Naive thymus-derived CD4-positive, alpha-beta T cell (primary cell): ENCODE measurements at places on chromosomes 11 and 22. TPM values are rescaled to one million over a fixed set of nuclear protein-coding genes. Genes with fewer than 3 reads are reported as not detected.

The DDTL gene
- total RNA-seq, result 5.7 and 7.0 TPM in 2 replicates

DNA sequence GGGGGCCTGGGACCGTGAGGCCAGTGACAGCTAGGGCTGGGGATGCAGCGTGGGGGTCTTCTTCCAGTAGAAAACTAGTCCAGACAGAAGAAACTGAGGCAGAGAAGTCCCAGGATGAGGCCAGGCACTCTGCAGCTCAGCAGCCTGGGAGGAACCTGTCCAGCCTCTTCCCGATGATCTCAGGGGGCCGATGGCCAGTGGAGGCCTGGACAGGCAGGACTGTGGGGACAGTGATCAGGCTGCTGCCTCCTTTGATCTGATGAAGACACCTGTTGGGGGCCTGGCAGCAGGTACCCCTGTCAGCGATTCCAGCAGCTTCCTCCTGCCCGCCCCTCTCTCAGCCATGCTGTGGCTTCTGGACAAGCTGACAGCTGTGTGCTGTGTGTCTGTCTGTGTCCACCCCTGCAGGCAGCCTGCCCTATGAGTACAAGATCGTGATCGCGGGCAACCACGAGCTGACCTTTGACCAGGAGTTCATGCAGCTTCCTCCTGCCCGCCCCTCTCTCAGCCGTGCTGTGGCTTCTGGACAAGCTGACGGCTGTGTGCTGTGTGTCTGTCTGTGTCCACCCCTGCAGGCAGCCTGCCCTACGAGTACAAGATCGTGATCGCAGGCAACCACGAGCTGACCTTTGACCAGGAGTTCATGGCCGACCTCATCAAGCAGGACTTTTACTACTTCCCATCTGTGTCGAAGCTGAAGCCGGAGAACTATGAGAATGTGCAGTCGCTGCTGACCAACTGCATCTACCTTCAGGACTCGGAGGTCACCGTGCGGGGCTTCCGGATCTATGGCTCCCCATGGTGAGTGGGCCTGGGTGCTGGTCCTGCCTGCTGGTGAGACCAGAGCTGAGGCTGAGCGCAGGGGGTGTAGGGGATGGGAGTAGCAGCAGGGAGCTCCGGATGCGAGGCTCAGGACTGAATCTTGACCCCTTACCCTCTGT lies 62.6 kb downstream of the MPPED1 start:
- DNase-seq, result no peak

DNA sequence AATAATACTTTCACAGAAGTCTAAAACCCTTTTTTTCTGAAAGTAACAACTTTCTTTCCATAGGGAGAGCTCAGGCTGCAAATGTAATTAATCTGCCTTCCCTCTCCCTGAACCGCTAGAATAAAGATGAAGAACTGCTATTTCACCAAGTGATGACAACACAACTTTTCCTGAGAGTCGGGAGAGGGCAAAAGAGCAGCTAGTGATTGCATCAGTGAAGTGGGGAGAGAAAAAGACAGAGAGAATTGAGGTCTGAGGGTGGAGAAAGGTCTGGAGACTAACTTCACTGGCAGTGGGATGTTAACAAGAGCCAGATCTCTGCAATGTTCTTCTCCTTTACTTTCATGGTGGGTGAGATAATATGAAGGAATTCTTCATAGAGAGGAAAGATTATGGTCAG lies 10.9 kb upstream of the MPEG1 start:
- DNase-seq, result no peak

DNA sequence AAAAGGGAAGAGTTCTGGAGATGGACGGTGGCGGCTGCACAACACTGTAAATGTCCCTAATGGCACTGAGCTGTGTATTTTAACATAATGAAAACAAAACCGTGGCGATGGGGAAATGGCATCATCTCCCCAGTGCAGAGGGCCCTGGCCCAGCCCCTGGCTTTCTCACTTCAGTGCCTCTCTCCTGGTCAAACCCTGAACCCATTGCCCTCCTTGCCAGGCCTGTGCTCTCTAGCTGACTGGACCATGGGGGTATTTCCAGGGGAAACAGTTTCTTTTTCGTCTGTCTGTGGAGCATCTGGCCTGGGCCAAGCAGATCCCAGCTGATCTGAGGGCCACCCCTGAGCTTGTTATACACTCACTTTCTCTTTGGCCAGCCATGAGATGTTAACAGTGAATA lies 17.4 kb upstream of the NAP1L4 start:
- DNase-seq, result no peak

DNA sequence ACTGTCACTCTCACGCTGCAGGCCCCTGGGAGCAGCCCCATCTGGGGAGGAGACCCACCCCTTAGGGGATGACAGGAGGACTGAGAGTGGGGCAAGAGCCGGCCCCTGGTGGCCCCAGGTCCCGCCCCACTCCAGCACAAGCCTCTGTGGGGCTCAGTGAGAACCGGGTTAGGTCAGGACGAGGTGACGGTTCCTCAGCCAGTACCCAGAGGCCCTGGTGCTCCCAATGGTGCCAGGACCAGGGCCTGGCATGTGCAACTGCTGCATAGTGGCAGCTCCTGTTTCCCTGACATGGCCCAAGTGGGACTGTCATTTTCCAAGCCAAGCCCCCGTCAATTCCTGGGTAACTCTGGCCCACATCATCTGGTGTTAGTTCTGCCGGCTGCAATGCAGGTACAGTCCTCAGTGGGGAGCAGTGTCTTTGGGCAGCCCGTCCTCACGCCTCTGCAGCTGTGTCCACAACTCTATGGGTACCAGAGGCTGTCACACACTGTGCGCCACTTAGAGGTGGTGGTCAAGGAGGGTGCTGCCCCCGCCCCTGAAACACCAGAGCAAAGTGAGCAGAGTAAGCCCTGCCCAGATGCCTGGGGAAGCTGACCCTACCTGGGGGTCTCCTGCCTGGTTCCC lies 15.9 kb downstream of the CHID1 start:
- no peak for DNase-seq

- DNase-seq, result no peak
These were observed 11.6 kb downstream of the RIBC2 start for GRCh38 chr22:45425101-45425500.

GRCh38 chr11:14657841-14658240 lies 14.2 kb downstream of the PDE3B start:
- DNase-seq, result no peak
